ENCODE measurements at places on chromosomes 1 and 21.

DNA sequence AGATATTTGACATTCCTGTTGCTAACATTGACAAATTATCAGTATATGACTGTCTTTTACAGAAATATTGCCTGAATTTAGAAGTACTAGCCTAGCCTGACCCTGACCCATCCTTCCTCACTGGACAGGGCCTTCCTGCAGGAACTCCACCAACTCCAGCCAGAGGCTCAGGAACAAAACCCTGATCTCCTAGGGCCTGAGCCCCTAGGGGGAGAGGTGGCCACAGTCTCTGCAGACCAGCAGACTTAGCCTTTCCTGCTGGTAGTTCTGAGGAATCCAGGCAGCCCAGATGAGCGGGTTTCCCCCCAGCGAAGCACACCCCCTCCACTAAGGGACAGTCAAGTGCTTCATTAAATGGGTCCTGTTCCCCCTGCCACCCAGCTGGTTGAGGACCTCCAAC lies 44.3 kb upstream of the LRIF1 start:
- DNase-seq = no peak

GRCh38 chr1:225880222-225880588 lies 2.0 kb downstream of the TMEM63A start:
- DNase-seq = no peak

GRCh38 chr1:185016880-185017279 lies 28.5 kb upstream of the RNF2 start:
- no peak for DNase-seq

- DNase-seq = peak; percentile 43
These were observed 147.2 kb downstream of the PEX14 start for GRCh38 chr1:10621906-10622305.

GRCh38 chr1:225004396-225004795 lies 74.9 kb downstream of the DNAH14 start:
- DNase-seq = no peak

- no peak for DNase-seq
These were observed 15.1 kb upstream of the PLA2G2E start for GRCh38 chr1:19938472-19938871.

- no peak for DNase-seq
These were observed 26.8 kb upstream of the UBE2U start for GRCh38 chr1:64176659-64177058.

- DNase-seq = no peak
These were observed 21.0 kb downstream of the PDE9A start for GRCh38 chr21:42674351-42674940.

- no peak for DNase-seq
These were observed 27.5 kb upstream of the MYSM1 start for GRCh38 chr1:58727364-58727763.

GRCh38 chr1:105368446-105368845 lies 1618.7 kb downstream of the AMY1C start:
- DNase-seq = no peak
